ENCODE measurements at places on chromosomes 5 and 9. TPM values are rescaled to one million over a fixed set of nuclear protein-coding genes. Genes with fewer than 3 reads are reported as not detected.

PPP2CA gene
- 317 TPM for total RNA-seq

GPR151 gene
- total RNA-seq, result not detected

KCNV2 gene
- not detected for total RNA-seq

IFNA21 gene
- not detected for total RNA-seq

SYNPO gene
- total RNA-seq, result 6.3 TPM

ANKRD18A gene
- total RNA-seq, result 46.0 TPM

CDC20B gene
- not detected for total RNA-seq

IL5 gene
- not detected for total RNA-seq

NR5A1 gene
- total RNA-seq, result not detected

TLR4 gene
- total RNA-seq, result not detected

DNA sequence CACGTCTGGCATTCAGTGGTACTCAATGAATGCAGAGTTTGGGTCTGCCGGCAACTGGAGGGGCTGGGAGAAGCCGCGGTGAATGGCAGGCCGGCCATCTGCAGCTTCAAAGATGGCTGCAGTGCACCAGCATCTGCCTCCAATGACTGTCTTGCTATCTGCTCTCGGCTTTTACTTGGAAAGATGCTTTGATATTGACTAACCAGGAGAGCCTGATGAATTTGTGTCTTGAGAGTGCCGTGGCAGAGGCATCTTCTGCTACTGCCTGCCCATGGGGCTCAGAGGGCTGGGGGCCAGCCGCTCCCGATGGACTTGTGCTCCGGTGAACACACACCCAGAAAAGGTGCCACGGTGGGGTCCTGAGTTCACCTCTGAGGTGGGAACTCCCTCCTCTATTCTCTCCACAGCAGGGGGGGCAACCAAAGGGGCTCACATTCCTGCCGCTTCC lies 164.5 kb downstream of the COL23A1 start:
- peaks cover 7% of the 10 kb centered on the region for H3K36me3 ChIP-seq
- H3K27me3 ChIP-seq, result peaks cover 5% of the 10 kb centered on the region
- H3K27ac ChIP-seq, result no peak overlapping the region
- H3K4me3 ChIP-seq, result no peak overlapping the region
- no peak for DNase-seq
- H3K4me1 ChIP-seq, result peaks cover 14% of the 10 kb centered on the region

DNA sequence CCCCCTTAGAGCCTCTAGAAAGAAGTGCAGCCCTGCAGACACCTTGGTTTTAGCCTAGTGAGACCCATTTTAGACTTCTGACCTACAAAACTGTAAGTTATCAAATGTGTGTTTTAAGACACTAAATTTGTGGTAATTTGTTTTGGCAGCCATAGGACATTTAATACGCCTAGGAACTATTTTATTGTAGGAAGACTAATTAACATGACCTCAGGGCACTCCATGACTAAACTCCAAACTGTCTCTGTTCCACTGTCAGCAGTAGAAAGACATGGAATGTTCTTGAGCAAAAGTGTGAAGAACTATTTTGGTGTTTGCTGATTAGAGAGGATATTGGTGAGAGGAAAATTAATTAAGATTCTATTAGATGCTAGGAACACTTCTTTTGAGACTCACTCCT lies 4.1 kb upstream of the APC start:
- no peaks in the 10 kb centered on the region for H3K27me3 ChIP-seq
- peaks cover 11% of the 10 kb centered on the region for H3K4me1 ChIP-seq
- H3K4me3 ChIP-seq, result no peak overlapping the region
- DNase-seq, result no peak
- no peak overlapping the region for H3K27ac ChIP-seq

DNA sequence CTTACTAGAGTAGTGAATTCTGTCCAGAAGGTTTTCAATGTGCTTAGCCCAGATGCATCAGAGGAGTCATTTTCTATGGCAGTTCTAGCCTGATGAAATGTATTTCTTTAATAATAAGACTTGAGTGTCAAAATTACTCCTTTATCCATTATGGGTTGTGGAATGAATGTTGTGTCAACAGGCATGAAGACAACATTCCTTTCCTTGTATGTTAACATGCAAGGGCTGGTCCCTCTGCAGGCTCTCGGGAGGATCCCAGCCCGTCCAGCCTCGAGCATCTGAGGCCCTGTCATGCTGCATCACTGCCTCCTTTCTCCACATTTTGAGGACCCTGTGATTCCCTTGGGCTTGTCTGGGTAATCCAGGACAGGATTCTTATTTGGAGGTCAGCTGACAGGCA lies 42.9 kb upstream of the FAM120AOS start:
- H3K27ac ChIP-seq, result no peak overlapping the region
- no peak for DNase-seq
- H3K36me3 ChIP-seq, result peaks cover 65% of the 10 kb centered on the region
- H3K27me3 ChIP-seq, result no peaks in the 10 kb centered on the region
- H3K4me1 ChIP-seq, result peaks cover 16% of the 10 kb centered on the region

- H3K4me3 ChIP-seq, result no peak overlapping the region
- H3K36me3 ChIP-seq, result no peaks in the 10 kb centered on the region
- DNase-seq, result no peak
- no peaks in the 10 kb centered on the region for H3K27me3 ChIP-seq
- peaks cover 13% of the 10 kb centered on the region for H3K4me1 ChIP-seq
- no peak overlapping the region for H3K27ac ChIP-seq
Observed at GRCh38 chr5:110269478-110270142, 456.9 kb downstream of the TMEM232 start.

DNA sequence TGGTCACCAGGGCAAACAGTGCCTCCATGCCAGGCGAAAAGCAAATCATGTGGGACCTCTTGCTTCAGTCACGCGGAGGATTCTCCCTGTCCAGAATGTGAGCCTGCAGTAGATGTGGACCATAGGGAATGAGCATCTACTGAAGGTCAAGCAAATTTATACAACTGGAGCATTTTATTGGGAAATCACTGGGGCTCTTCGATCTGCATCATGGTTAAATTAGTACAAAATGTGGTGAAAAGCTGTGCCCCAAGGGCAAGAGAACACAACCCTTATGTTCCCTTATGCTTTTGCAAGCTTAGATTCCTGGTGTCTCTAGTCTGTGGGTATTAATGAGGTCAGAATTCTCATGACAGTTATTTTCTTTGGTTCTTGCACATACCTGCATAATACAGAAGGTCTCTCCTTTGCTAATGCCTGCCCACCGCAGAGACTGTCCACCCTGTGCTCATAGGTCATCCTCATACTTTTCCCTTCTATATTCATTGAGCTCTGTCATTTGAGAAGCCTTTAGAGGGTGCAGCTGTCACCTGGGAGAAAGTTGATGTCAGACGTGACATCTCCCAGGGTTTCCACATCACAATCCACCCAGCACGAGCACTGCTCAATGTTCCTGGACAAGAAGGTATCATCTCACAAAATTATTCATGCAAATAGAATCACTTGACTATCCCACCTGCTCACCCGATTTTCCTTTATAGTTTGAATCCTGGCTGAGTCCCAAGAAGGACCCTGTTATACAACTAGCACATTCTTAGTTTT lies 111.7 kb downstream of the NXNL2 start:
- no peaks in the 10 kb centered on the region for H3K36me3 ChIP-seq
- H3K4me1 ChIP-seq, result peaks cover under 1% of the 10 kb centered on the region
- DNase-seq, result no peak
- no peak overlapping the region for H3K4me3 ChIP-seq
- no peak overlapping the region for H3K27ac ChIP-seq

DNA sequence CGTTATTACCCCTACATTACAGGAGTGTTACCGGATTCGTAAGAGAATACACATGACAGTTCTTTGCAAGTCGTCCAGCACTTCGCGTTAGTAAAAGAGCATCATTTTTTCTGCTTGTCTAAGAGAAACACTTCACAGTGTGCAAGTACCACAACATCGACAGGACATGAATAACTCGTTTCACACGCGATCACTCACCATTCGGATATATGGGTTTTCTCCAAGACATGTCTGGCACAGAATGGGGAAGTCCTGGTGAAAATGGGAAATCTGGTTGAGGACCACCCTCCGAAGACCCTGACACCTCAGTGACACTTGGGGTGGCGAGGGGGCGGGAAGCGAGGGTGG lies 642 bp downstream of the RBM22 start:
- H3K4me3 ChIP-seq, result no peak overlapping the region
- peaks cover 6% of the 10 kb centered on the region for H3K4me1 ChIP-seq
- no peak for DNase-seq
- no peak overlapping the region for H3K27ac ChIP-seq
- H3K36me3 ChIP-seq, result peaks cover 47% of the 10 kb centered on the region

GRCh38 chr5:116452774-116453368 lies 121.8 kb downstream of the SEMA6A start:
- H3K36me3 ChIP-seq, result no peaks in the 10 kb centered on the region
- no peaks in the 10 kb centered on the region for H3K27me3 ChIP-seq
- H3K4me3 ChIP-seq, result no peak overlapping the region
- H3K4me1 ChIP-seq, result no peaks in the 10 kb centered on the region

DNA sequence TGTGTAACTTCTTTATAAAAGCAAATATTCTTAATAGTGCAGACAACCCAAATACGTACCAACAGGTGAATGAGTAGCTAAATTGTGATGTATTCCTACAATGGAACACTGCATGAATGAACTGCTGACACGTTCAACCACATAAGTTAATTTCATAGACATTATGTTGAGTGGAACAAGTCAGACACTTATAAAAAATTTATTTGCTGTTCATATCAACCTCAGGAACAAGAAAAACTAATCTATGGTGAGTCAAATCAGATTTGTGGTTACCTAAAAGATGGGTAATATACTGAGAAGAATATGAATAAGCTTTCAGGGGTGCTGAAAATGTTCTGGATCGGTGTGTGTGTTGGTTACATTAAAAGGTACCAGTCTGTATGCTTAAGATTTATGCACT lies 35.7 kb downstream of the INVS start:
- no peaks in the 10 kb centered on the region for H3K27me3 ChIP-seq
- no peak overlapping the region for H3K27ac ChIP-seq
- DNase-seq, result no peak
- H3K36me3 ChIP-seq, result peaks cover 20% of the 10 kb centered on the region

DNA sequence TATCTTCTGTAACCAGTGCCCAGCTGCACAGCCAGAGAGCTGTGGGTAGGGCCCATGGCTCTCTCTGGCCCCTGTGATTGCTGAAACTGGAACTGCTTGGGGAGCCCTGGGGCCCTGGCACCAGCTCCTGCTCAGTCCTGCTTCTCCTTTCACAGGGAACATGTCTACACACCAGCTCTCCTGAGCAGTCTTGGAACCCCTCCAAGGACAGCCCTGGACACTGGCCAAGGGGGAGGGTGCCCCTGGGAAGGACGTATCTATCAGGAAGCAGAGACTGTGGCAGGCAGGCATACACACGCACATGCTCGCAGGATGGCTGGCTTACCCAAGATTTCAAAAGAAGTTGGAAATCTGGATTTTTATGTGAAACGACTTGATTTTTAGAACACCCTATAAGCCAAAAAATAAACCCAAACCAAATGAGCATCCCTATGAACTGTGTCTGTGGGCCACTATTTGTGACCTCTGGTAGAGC lies 8.8 kb upstream of the TRAF1 start:
- no peaks in the 10 kb centered on the region for H3K27me3 ChIP-seq
- no peaks in the 10 kb centered on the region for H3K36me3 ChIP-seq
- peak; percentile 100 for DNase-seq
- H3K4me1 ChIP-seq, result peaks cover 35% of the 10 kb centered on the region
- peak overlapping the region; percentile 81 for H3K27ac ChIP-seq

DNA sequence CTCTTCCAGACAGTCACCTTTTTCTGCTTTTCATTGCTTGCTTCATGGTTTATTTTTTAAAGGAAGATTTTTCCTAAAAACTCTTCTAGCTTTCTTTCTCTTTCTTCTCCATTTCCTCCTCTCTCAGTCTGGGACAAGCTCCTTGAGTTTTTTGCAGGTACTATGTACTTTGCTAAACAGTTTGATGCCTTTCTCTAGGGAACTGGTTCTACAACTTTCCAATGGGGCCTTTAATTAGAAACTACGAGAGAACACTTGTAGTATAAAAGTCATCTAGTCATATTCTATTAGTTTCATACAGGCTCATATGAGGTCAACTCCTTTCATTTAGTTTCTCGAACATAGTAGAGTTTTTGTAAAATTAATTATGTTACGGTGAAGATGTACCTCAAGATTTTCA lies 189.6 kb downstream of the DOCK8 start:
- H3K27ac ChIP-seq, result no peak overlapping the region
- H3K36me3 ChIP-seq, result peaks cover 7% of the 10 kb centered on the region
- no peak overlapping the region for H3K4me3 ChIP-seq
- no peaks in the 10 kb centered on the region for H3K27me3 ChIP-seq
- DNase-seq, result no peak

DNA sequence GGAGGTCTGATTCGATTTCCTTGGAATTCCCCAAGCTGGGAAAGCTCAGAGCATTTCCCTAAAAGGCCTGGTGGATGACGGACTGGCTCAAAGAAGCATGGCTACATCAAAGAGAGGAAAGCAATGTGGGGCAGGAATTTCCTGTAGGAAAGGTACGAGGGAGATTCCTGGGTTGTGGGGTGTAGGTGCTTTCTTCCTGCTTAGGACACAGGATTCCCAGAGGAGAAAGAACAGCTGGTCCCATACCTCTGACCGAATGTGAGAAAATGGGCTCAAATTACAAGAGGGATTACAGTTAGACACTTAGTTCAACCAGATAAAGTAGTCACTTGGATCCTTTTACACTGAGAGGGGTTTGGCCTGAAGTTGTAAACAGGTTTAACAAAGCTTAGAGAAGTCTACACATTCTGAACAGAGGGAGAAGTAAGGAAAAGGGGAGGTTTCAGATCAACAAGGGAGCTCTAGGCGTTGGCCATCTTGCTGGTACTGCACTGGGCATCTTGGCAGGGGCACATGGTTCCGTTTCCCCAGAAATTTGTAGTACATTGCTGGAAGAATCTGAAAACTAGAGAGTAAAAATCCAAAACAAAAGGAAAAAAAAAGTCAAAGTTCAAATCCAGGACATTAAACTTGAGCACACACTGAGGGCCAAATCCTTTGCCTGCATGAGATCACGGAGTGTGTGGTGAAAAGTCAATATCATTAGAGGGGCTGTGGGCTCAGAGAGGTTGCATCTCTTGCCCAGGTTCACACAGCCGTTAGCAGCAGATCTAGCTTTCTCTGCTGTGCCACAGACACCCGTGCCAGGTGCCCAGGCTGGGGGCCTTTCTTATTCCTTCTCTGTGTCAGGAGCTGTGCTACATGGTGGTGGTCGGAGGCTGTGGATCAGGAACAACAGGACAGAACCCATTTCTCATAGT lies 171.3 kb downstream of the RGS3 start:
- H3K27me3 ChIP-seq, result no peaks in the 10 kb centered on the region
- H3K36me3 ChIP-seq, result no peaks in the 10 kb centered on the region
- no peak overlapping the region for H3K27ac ChIP-seq
- no peak overlapping the region for H3K4me3 ChIP-seq
- DNase-seq, result no peak

DNA sequence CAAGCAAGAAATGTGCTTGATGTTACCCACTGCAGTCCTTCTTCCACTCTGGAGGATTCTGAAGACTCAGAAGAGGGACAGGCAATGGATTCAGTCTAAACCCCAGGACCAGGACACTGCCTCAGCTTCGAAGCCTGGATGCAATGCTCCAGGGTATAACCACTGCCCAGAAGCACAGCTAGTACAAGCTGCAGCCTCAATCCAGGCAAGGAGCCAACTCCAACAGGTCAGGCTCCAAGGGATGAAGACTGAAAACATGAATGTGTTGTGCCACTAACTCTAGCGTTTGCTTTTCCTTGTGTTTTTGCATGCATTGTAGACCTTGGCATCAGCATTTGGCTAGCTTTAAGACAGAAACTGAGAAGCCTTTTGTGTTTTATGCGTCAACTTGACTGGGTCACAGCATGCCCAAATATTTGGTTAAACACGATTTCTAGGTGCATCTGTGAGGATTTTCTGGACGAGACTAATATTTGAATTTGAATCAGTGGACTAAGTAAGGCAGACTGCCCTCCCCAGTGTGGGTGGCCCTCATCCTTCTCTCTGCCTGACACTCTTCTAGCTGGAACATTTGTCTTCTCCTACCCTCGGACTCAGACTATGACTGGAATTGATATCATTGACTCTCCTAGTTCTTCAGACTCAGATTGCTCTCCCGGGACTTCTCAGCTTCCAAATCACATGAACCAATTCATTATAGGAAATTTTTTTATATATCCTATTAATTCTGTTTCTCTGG lies 20.5 kb upstream of the GPX3 start:
- no peak overlapping the region for H3K4me3 ChIP-seq
- H3K27ac ChIP-seq, result no peak overlapping the region

All from MCF 10A (cell line).